ENCODE measurements at places on chromosomes 16 and 17.
A peak's percentile ranks its signal among the peaks of the same experiment; 100 is the strongest.

- DNase-seq: no peak
Observed at GRCh38 chr17:56678249-56679114, 85.0 kb downstream of the NOG start.

- DNase-seq: no peak
Observed at GRCh38 chr16:27464626-27465482, 62.9 kb downstream of the IL21R start.

- DNase-seq: no peak
Observed at GRCh38 chr17:4898927-4899326, 409 bp upstream of the C17orf107 start.

- DNase-seq: no peak
Observed at GRCh38 chr16:2586241-2586640, 48.4 kb downstream of the PDPK1 start.

DNA sequence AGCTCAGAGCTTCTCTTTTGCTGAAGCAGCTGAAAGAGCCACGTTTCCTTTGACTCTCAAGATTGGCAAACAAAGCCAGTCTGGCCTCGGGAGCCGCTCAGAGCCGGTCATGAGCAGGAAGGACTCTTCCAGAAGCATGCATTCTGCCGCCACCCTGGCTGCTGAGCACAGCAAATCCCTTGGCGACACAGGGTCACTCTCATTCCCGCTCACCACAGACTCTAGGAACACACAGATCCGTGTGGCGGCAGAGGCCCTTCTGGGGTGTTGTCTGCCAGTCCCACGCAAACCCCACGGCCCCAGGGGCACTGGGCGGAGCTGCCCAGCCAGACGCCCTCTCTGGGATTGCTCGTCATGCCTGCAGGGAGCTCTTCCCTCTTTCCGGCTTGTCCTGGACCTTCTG lies 157.0 kb downstream of the C16orf95 start:
- no peak for DNase-seq

- no peak for DNase-seq
Observed at GRCh38 chr16:87790292-87791100, 24.7 kb upstream of the KLHDC4 start.

- no peak for DNase-seq
Observed at GRCh38 chr17:69972251-69972650, 102.8 kb upstream of the KCNJ16 start.

- no peak for DNase-seq
Observed at GRCh38 chr17:57902800-57903759, 52.1 kb downstream of the CUEDC1 start.

DNA sequence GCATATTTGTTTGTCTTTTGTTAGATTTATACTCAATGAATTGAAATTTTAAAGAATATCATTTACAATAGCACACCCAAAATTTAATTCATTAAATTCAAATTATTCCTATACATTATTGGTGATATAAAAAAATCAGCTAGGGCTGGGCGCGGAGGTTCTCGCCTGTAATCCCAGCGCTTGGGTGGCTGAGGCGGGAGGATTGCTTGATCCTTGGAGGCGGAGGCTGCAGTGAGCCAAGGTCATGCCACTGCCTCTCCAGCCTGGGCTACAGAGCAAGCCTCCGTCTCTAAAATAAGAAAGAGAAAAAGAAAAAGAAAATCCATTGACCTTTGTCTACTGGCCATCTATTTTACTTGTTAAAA lies 4.5 kb upstream of the PRDM7 start:
- DNase-seq: no peak

DNA sequence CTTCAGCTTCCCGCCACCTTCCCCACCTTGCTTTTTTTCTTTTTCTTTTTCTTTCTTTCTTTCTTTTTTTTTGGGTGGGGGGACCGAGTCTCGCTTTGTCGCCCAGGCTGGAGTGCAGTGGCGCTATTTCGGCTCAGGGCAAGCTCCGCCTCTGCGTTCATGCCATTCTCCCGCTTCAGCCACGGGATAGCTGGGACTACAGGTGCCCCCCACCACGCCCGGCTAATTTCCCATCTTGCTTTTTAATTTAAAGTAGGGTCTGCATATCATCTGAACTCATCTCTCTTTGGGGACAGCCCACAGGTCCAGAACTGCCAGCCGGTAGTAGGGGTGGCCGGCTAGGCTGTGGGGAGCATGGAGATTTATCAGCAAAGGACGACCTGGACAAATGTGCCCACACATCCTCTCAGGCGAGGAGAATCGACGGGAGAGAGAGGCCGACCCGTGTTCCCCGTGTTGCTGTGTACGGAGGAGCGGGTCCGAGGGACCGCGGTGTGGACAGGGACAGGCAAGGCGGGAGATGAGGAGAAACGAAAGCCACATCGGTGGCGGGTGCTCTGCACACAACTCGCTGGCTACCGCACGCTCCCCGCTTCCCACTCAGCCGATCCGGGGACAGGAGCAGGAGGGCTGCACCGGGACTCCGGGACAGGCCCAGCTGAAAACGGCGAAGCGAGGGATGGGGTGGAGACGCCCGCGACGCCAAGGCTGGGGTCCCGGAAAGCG lies 2.4 kb downstream of the MT1M start:
- DNase-seq: no peak

DNA sequence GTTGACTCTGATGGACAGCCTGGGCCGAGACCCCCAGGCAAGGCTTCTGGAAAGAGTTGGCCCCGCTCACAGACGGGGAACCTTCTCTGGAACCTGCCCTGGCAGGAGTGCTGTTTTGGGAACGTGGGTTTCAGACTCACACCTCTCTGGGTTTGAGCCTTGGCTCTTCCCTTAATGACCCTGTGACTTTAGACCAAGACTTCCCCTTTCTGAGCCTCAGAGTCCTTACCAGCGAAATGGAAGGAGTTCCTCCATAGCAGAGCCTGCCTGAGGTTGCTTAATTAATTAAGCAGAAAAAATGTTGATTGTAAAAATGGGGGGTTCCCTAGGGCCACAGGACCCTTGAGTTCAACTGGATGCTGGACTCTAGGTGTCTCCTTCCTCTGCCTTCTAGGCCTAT lies 408.2 kb downstream of the SEC14L1 start:
- no peak for DNase-seq

DNA sequence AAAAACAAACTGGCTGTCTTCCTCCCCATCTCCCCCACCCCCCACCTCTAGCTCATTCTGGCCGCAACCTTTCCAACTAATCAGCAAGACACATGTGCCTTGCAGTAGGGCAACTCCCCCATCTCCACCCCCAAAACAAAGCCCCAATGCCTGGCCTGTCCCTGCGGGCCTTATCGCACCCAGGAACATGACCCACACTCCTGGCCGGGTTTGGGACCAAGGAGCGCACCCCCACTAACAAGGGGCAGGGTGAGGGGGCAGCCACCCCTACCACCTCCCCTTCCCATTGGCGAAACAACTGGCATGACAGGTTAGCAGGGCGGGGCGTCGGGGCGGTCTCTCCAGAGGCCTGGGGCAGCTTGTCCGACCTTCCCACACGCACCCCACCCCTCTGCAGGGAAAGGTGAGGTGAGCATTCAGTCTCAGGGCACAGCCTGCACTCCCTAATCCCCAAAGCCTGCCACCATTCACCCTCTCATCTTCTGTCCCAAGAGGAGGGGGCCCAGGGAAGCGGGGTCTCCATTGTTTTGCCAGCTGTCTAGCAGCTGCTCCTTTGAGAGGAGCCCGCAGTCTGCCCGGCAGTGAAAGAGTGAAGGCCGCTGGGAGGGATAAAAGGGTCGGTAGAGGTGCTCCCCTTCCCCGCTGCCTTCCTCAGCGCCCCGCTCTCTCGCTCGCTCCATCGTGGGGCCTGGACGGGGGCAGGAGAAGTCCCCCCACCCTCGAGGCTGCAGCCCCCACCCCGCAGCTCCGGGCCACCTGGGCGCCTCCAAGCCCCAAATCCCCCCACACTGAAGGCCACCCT lies 765 bp downstream of the MYO18A start:
- no peak for DNase-seq

DNA sequence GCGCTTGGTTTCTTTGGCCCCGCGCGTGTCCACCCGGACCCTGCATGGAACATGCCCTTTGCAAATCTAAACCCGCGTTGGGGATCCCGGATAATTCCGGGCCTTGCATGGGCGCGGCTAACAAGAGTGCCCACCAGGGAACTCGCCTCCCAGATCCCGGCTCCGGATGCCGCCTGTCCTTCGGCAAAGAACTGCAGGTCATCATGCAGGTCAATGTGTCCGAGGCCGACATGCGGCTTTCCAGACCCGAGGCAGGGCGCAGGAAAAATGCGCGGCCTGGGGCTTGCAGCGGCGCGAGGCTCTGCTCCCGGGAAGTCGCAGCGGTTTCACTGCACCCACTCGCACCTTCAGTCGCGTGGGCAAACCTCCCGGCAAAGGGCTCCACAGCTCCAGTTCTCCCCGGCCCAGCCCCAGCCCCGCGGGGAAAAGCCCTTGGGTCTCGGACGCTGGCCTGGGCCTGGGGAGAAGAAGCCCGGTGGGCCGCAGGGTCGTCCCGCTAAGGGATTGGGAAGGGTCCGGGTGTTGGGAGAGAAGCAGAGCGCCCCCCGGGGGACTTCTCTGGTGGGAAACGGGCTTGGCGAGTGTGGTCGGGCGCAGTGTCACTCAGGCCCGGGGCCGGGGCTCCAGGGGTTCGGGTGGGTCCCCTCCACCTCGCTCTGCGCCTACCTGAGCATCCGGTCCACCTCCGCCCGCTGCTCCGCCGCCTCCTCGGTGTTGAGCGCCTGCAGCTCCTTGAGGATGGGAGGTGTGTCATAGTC lies 805 bp downstream of the HNF1B start:
- no peak for DNase-seq

DNA sequence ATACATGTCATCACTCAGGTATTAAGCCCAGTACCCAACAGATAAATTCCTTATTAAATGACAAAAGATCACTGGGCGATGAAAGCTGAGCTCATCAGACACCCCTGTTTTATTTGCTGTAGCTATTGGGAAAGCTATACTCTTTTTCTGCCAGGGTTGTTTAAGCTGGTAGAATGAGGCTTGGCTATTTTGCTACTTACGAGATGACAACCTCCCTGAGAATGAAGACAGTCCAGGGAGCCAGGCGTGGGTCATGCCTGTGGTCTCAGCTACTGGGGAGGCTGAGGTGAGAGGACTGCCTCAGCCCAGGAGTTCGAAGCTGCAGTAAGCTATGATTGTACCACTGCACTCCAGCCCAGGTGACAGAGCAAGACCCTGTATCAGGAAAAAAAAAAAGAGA lies 4.3 kb upstream of the SH2B1 start:
- no peak for DNase-seq

GRCh38 chr17:4950075-4950745 lies 709 bp upstream of the ENO3 start:
- DNase-seq: no peak

GRCh38 chr17:82691714-82692113 lies 6.8 kb downstream of the RAB40B start:
- DNase-seq: no peak

GRCh38 chr17:64773836-64774761 lies 112.0 kb upstream of the SMURF2 start:
- no peak for DNase-seq

- no peak for DNase-seq
Observed at GRCh38 chr17:74951065-74951464, 15.4 kb downstream of the OTOP3 start.

- DNase-seq: no peak
Observed at GRCh38 chr17:81814748-81815645, 11.0 kb downstream of the GCGR start.

DNA sequence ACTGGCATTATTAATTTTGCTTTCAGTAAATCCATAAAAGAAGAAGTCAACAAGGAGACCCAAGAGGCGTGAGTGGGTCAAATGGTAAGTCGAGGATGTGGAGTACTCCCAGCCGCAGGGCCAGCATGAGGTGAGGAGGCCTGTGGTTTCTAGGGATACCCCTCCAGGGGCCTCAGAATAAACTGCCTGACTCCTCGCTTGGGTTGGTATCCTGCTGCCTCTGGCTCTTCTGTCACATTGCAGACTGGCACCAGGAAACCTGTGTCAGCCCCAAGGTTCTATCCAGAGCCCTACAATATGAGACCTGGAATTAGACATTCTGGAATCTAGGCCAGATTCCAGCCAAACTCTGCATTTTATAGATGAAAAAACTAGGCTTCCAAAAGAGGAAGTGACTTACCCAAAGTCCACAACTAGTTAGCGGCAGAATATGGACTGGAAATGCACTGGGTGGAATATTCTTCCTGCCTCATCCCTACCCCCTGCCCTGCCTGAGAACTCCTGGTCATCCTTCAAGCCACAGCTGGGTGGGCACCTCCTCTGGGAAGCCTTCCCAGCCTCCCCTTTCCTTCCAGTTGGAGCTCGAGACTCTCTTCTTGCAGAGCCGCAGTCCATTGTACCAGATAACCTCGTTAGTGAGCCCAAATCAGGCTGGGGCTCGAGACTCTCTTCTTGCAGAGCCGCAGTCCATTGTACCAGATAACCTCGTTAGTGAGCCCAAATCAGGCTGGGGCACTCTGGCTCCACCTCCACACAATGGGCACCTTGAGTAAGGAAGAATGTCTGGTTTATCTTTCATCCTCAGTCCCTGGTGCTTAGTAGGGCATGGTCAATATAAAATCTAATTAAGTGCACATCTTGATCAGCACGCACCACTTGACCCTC lies 22.6 kb downstream of the C17orf67 start:
- no peak for DNase-seq

DNA sequence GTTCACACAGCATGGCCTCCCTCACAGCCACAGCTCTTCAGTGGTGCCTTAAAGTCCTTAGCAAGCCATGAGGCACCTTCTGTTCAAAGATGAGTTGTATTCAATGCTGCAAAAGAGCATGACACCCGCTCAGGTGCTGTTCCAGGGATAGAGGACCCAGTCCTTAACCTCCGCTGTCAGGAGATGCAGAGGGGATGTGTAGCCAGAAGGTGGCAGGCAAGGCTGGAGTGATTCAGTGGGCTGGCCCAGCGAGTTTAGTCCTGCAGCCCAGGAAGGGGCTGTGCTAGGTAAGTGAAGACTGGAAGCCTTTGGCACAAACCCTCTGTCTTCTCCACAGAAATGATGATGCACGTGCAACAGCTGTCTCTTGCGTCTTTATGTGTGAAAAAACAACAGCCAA lies 25.0 kb upstream of the ADAM11 start:
- DNase-seq: no peak

DNA sequence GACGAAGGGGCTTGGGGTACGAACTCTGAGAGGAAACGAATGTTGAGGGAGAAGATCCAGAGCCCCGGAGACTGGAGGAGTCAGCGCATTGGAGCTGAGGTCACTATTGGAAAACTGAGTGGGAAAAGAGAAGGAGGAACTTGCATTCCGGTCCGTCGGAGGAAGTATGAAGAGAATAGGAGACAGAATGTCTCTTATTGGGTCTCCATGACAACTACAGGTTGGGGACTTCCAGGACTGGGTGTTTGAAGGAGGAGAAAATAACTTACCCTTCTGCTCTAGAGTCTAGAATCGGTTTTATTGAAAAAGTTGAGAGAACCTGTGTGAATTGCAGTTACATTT lies 537 bp downstream of the GOSR1 start:
- DNase-seq: no peak

GRCh38 chr17:2396568-2397246 lies 4.2 kb downstream of the MNT start:
- no peak for DNase-seq

GRCh38 chr17:58531661-58532554 lies 17.5 kb upstream of the MTMR4 start:
- DNase-seq: peak; percentile 37
